AG08396 (cell line): ENCODE measurements at places on chromosomes 5 and 9.

GRCh38 chr9:134136118-134136995 lies 475 bp downstream of the WDR5 start:
- peak; percentile 58 for DNase-seq

- DNase-seq: no peak
These were observed 266.0 kb downstream of the DMAC1 start for GRCh38 chr9:7533376-7534090.

DNA sequence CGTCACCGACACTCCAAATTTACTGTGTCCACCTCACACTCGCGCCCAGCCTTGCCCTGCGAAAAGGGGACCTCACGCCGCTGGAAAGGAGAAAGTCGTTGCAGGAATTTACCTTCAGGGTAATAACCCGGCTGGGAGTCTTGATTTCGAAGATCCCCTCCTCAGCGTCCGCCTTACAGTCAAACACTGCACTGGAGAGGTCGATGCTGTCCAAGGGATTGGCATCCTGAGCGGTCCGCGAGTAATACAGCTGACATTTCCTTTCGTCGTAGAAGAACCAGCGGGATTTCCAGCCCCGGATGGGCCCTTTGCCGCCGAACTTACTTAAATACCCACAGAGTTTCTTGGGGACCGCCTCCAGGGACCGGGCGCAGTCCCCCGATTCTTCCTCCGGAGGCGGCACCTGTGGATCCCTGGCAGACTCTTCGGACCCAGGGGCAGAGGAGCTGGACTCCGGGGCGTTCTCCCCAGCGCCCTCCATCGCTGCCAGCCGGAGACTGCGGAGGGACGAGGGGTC lies 330 bp downstream of the TBC1D2 start:
- DNase-seq: peak; percentile 53

GRCh38 chr5:10655972-10656830 lies 92.3 kb downstream of the ANKRD33B start:
- DNase-seq: no peak

DNA sequence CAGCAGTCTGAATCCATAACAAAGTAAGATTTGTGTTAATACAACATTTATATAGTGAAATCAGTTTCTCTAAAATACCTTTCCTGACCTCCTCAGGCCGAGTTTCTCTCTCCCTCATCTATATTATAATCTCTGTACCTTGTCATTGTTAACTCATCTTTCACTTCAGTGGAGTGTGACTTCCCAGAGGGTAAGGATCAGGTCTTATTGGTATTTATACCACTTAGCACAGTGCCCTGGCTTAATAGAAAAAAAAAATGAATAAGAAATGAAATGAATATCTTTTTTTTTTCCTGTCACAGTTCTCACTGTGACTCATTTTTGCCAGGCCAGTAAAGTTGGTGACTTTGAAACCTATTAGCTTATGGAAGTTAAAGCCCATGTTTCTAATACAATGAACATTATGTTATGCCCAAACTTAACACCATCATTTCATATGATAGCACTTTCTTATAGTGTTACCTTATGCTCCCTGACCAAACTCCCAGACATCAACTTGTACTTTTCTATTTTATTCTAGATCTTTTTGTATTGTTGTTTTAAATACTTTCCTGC lies 90.1 kb downstream of the NR3C1 start:
- DNase-seq: no peak

GRCh38 chr5:96175090-96175489 lies 213.4 kb upstream of the ELL2 start:
- no peak for DNase-seq

DNA sequence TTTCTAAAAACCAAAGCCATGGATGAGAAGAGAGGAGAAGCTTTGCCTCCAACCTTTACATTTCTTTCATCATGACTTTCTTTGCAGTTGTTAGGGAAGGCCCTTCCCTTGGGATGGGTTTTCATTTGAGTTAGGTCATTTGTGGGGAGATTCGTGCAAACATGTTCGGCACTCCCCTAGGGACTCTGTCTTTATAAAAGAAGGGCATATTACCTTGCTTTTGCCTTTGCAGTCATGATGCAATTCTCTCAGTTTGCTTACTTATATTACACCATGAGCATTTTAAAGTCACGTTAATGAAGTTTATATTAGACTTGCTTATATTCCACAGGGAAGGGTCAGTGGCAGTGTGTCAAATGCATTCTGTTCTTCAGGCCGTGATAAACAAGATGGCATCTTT lies 289.3 kb upstream of the WWC1 start:
- DNase-seq: no peak

DNA sequence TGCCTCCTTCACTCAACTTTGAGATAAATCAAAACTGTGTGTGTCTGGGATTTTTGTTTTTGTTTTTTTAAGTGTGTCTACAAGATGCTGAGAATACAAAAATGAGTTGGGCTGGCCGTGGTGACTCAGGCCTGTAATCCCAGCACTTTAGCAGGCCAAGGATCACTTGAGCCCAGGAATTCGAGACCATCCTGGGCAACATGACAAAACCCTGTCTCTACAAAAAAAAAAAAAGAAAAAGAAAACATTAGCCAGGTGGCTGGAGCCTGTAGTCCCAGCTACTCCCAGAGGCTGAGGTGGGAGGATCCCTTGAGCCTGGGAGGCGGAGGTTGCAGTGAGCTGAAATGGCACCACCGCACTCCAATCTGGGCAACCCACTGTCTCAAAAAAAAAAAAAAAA lies 21.0 kb downstream of the HNRNPK start:
- DNase-seq: no peak

DNA sequence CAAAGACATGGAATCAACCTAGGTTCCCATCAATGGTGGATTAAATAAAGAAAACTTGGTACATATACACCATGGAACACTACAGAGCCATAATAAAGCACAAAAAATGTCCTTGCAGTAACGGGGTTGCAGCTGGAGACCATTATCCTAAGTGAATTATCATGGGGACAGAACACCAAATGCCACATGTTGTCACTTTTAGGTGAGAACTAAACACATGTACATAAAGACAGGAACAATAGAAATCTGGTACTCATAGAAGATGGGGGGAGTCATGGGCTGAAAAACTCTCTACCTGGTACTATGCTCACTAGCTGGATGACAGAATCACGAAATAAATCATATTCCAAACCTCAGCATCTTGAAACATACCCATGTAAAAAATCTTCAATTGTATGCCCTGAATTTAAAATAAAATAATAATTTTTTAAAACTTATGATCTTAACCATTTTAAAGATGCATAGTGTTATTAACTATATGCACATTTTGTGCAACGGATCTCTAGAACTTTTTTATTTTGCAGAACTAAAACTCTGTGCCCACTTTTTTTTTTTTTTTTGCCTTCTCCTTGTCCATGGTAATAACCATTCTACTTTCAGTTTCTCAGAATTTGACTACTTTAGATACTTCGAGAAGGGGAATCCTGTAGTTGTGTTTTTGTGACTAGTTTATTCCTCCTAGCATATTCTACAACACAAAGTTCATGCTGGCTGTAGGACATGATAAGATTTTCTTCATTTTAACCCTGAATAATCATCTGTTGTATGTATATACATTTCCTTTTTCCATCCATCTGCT lies 1081.6 kb upstream of the ACO1 start:
- DNase-seq: no peak

GRCh38 chr5:135127439-135128240 lies 93.6 kb upstream of the PITX1 start:
- DNase-seq: peak; percentile 94

DNA sequence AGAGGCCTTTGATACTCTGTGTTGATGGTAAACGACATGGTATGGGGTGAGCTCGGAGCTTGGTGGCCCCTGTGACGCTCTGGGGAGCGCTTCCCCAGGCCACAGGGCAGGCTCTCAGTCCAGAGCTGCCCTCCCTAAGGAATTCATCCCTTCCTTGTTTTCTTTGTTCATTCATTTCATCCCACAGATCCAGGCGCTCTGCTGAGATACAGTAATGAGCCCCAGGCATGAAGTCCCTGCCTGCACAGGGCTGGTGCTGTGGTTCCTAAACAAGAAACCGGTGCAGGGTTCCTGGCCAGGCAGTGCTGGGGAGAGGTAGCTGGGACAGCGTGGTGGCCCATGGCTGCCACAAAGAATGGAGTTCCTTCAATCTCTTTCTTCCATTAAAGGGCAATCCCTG lies 14.4 kb downstream of the NEK6 start:
- no peak for DNase-seq

GRCh38 chr5:180568914-180569313 lies 22.4 kb downstream of the SCGB3A1 start:
- no peak for DNase-seq

- no peak for DNase-seq
These were observed 35.6 kb upstream of the HAND1 start for GRCh38 chr5:154513669-154514084.

DNA sequence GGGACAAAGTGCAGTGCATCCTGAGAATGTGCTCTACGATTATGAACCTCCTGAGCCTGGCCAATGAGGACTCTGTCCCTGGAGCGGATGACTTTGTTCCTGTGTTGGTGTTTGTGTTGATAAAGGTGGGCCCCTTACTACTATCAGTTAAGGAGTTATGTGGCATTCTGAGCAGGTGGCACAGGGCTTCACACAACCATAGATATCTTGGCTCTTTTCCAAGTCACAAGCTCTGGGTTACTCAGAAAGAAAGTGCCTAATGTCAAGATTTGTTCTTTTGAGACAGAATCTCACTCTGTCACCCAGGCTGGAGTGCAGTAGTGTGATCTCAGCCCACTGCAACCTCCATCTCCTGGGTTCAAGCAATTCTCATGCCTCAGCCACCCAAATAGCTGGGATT lies 99.0 kb downstream of the GAPVD1 start:
- no peak for DNase-seq

DNA sequence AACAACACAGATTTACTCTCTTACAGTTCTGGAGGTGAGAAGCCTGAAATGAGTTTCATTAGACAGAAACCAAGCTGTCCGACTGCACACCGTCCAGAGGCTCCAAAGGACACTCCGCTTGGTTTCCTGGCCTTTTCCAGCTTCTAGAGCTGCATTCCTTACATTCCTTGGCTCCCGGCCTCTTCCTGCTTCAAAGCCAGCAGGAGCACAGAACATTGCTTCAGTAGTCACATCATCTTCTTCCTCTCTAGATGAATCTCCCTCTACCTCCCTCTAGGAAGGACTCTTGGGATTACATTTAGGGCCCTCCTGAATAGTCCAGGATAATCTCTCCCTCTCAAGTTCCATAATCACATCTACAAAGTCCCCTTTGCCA lies 213.3 kb downstream of the CDK5RAP2 start:
- peak; percentile 79 for DNase-seq

DNA sequence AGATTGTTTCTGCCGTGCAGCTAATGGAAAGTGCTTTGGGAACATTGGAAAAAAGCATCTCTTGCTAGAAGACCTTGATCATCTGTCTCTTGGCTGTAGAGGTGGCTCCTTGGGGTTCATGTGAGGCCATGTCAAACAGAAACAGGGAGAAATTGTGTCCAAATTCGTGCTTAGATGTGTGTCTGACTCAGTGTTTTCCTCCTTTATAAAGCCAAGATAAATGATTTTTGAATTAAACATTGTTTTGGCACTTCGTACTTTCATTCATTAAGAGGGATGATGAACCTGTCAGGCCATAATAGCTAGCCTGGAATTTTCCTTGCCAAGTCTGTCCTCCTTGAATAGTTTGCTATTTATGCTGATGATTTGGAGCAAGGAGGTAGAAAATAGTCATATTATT lies 143.8 kb downstream of the FBXL7 start:
- no peak for DNase-seq

DNA sequence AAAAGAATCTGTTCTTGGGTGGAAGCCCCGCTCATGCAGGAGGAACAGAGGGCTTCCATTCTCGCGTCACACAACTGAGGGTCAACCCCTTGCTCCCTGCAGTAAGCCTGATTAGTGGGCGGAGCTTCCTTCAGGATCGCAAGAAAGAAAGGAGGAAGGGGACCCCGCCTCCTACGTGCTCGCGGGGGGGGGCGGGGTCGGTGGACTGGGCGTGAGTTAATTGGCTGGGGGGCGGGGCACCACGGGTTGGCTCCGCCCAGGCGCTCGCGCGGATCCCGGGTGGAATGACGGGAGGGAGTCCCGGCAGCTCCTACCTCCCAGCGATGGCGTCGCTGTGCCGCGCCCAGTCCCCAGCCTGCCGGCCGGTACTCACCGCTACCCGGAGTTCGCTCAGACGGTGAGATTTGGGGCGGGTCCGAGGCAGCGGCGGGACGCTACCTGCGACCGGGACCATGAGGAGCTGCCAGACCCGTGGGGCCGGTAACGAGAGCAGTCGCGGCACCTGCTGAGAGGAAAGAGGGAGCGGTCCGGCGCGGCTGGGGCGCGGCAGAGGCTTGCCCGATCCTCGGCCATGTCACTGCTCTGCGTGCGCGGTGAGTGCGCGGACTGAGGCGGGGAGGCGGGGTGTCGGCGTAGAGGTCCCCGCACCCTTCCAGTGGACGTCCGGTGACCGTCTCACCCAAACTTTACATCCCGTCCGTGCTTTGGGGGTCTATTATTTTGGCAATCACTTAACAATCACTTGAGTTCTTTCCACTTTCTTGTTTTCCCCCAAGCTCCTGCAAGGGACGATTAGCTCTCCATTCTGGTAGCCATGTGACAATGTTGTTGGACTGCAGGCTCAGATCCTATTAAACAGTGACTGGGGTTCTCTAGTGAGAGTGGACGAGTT lies at the start of gene UNC13B:
TSS of gene UNC13B (plus strand) at position 297 of the 892 bp plus-strand sequence. CDS start at position 572, 275 bp downstream.
- peak; percentile 99 for DNase-seq

DNA sequence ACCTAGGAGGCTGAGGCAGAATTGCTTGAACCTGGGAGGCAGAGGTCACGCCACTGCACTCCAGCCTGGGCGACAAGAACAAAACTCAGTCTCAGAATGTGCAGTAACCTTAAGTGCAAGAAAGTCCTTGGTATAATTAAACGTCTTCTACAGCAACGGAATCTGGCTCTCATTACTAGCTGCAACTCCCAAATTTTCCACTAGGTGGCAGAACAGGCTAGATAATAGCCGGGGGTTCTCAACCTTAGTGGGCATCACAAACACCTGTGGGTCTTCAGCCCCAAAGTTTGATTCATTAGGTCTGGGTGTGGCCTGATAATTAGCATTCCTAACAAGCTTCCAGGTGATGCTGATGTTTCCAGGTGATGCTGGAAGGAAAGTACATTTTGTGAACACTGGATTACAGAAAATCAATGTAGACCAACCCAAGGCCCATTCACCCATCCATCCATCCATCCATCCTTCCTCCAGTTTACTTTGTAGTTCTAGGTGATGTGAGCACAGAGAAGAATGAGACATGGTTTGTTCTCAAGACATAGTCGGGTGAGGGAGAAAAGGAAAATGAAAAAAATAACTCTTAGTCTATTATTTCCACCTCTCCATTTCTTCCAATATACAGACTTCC lies 37.3 kb downstream of the FBXW2 start:
- DNase-seq: peak; percentile 66

DNA sequence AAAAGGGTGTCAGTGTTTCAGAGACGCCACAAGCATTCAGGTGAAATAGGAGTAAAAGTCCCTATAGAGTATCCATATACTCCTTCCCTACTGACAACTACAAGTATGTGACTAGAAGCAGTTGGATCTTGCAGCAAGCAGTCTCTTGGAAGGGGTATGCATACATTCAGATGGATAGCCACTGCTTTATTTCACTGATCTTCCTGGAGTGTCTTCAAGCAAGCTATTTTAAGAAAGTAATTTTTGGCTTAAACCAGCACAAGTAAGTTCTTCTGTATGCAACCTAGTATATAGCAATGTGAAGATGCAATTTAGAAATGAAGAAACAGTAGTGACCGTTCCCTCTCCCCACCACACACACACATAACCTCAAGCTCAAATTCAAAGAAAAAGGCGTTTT lies 446.8 kb upstream of the CDH18 start:
- no peak for DNase-seq

GRCh38 chr5:35908814-35909213 lies 29.6 kb downstream of the CAPSL start:
- DNase-seq: no peak
